Breast epithelium (tissue), 4 donors: ENCODE measurements at places on chromosomes 6 and 20. TPM values are rescaled to one million over a fixed set of nuclear protein-coding genes. Genes with fewer than 3 reads are reported as not detected.
A peak's percentile ranks its signal among the peaks of the same experiment; 100 is the strongest.

- DNase-seq = no peak
Observed at GRCh38 chr6:164163239-164163638, 748.7 kb downstream of the QKI start.

DNA sequence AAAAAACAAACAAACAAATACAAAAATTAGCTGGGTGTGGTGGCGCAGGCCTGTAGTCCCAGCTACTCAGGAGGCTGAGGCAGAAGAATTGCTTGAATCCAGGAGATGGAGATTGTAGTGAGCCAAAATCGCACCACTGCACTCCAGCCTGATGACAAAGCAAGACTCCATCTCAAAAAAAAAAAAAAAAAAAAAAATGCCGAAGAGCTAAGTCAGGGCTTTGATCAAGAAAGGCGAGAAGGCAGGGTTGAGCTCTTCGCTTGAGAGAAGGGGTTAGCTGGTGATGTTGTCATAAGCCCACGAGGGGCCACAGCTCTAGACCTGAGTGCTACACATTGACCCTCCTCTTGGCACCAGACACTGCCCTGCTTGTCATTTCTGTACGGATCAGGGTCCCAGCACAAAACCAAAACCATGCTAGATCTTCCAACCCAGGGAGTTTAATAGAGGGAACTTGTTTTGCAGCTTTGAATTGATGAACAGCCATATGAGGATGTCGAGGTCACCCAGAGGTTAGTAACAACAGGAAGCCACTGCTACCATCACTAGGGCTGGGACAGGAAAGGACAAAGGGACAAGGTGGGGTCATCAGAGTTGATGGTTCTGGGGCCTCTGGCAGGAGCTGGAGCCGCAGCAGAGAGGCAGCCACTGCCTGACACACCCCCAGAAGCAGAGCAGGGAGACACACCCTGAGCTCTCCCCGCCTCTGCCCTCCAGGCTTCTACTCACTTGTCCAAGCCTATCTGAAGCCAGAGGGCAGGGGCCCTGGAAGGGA, 122.7 kb downstream of the SNX5 start:
- no peak for DNase-seq

- DNase-seq = no peak
Observed at GRCh38 chr20:49818816-49819215, 6.2 kb downstream of the SLC9A8 start.

Gene WFDC12
- not detected for total RNA-seq

DNA sequence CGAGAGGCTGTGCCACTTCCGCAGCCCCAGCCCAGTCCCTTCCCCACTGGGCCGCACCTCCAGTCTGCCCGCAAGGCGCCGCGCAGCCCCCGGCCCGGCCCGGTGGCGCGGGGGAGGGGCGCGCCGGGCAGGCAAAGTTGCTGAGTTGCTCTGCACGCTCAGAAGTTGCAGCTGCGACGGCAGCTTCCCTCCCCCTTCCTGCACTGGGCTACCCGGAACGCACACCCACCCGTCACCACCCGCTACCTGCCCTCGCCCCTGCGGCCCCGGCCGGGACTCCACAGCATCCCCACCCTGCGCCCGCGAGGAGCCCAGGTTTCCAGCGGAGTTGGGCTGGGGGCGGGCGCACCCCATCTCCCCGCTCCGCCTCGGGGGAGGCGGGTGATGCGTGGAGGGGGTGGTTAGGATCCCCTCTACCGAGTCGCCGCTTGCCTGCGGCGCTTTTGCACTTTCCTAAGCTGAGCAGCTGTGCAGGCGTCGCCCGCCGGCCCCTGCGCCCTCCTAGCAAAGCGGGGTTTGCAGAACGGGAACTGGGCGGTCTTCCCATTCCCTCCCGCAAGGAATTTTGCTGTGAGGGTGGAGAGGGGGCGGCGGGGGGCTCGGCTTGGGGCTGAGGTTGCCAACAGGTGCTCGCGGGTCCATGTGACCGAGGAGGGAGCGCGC, 55.9 kb upstream of the RREB1 start:
- DNase-seq = peak; percentile 58

Gene OPRM1
- not detected for total RNA-seq

- DNase-seq = no peak
Observed at GRCh38 chr6:134029495-134030455, 22.6 kb downstream of the SLC2A12 start.

Gene HM13
- 73.7 TPM for total RNA-seq

- no peak for DNase-seq
Observed at GRCh38 chr20:57568088-57568896, 7.4 kb downstream of the PCK1 start.

GRCh38 chr20:62500237-62500864, 24.6 kb upstream of the GATA5 start:
- DNase-seq = peak; percentile 39

DNA sequence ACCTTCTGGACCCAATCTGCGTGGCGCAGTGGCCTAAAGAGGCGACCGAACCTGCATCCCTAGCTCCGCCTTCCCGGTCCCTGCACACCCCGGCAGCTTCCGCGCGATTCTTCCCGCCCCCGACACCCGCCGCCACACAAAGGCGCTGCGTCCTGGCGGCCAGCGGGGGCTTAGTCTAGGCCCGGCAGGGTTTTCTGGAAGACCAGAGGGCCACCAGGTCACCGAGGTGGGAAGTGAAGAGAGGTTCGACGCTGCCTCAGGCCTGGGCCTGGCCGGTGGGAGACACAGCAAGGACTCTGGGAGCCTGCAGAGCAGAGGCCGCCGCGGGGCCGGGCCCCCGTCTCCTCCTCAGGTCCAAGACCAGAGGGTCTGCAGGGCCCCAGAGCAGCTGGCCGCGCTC, 154.9 kb downstream of the OR2B2 start:
- no peak for DNase-seq

Gene PRRC2A
- total RNA-seq = 42.7 TPM

DNA sequence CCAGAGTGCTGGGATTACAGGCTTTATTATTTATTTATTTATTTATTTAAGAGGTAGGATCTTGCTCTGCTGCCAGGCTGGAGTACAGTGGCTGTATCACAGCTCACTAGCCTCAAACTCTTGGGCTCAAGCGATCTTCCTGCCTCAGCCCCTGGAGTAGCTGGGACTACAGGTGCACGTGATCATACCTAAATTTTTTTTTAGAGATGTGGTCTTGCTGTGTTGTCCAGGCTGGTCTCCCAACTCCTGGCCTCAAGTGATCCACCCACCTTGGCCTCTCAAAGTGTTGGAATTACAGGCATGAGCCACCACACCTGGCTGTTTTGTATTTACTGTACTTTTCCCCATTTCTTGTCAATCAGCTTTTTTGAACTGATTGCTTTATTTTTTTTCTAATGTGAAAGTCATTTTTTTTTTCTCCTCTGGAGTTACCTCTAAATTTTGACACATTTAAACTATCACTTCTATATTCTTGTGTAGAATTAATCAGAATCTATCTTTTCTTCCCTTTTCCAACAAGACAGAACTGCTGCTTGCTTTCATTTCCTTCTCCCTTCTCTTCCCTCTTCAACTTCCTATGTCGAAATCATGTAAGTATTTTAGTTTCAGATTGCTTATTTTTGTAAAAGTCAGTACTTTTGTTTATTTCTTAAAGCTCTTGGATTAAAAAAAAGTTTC, 12.0 kb downstream of the PANK2 start:
- DNase-seq = no peak

GRCh38 chr6:29667158-29667557, 10.3 kb downstream of the MOG start:
- DNase-seq = no peak

- no peak for DNase-seq
Observed at GRCh38 chr20:26243731-26244130, 547.1 kb upstream of the ZNF337 start.

- DNase-seq = no peak
Observed at GRCh38 chr20:25738198-25738597, 41.5 kb upstream of the ZNF337 start.

DNA sequence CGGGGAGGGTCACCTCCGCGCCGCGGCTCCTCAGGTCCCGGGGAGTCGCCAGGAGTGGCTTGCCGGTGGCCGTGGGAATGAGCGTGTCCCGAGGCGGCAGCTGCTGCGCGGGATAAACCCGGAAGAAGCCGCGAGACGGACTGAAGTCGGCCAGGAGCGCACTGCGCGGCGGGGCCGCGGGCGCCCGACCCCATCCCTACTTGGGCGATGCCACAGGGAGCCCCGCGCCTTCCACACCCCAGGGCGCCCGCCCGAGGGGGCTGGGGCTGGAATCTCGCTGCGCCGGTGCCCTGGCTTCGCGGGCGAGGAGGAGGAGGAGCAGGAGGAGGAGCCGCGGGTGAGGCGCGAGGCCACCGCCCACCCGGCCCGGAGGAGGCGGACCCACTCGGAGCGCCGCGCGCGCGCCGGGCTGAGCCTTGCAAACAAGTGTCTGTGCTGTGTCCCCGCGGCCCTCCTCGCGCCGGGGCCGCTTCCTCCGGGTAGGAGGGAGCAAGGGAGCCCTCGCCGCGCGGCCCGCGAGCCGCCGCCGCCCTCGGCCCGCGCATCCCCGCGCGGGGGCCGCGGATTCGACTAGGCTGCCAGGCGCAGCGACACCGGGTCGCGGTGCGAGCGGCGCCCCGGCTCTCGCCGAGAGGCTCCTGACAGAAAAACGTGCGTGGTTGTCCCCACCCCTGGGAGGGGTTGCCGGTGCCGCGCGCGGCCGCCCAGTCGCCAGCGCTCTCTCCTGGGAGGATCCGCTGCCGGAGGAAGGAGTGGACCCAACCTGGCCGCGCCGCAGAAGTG, at the start of gene ZDHHC14:
Gene ZDHHC14, plus strand, starts transcription at position 412 of the 783 bp plus-strand sequence.
- DNase-seq = peak; percentile 88

DNA sequence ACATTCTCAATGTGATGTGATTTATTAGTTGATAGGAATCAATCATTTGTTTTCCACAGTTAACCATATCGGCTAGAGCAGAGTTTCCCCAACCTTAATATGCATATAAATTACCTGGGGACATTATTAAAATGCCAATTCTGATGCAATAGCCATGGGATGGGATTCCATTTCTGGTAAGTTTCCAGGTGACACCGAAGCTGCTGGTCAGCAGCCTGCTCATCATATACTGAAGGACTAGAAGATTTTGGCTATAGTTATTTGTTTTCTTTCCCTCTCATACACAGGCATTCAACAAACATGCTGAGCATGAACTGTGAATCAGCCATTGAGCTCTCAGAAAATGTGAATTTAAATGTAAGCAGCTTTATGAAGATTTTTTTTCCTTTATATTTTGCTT, 35.8 kb downstream of the FBXO5 start:
- no peak for DNase-seq

- no peak for DNase-seq
Observed at GRCh38 chr6:88499436-88499835, 333.3 kb upstream of the CNR1 start.

DNA sequence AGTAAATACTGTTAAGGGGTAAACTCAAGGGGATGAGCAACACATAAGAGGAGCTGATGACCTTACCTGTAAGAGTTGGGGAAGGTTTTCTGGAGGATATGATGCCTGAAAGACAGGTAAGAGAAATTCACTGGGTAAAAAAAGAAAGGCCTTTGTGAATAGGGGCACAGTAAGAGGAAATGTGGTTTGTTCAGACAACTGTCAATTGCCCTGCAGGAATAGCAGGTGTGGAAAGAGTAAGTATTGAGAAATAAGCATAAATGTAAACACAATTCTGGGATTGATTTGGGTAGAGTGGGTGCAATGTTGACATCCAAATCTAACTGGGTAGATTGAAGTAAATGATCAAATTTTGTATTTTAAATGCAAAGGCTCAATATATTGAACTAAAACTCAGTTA, 670.0 kb downstream of the DHX35 start:
- no peak for DNase-seq

GRCh38 chr6:2765896-2766766, 938 bp downstream of the WRNIP1 start:
- peak; percentile 32 for DNase-seq

Gene TMEM74B
- total RNA-seq = 4.3 TPM

Gene EPHA7
- 1.8 TPM for total RNA-seq

DNA sequence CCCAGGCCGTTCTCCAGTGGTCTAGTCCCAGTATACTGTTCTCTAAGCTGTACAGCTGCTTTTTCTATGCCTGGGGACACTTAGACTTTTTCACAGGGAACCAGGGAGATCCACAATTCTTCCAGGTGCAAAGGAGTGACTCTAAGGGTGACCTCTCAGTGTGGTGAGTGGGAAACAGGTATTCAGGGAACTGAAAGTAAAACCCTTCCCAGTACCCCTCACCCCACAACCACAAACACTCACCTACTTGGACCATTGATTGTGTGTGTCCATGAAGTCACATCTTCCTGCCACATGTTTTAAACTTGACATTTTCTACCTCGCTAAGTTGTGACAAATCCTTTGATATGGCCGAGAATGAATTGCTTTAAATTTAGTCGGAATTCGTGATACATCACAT, 183.6 kb downstream of the CLIC5 start:
- no peak for DNase-seq

Gene TMEM14B
- 65.7 TPM for total RNA-seq

Gene RIPPLY2
- not detected for total RNA-seq

GRCh38 chr6:7106215-7106751, 1.5 kb upstream of the RREB1 start:
- DNase-seq = no peak

Gene NRSN1
- not detected for total RNA-seq

Gene TMEM244
- not detected for total RNA-seq

Gene PTPN1
- 29.2 TPM for total RNA-seq

Gene TSBP1
- not detected for total RNA-seq

GRCh38 chr20:17320456-17320855, 93.6 kb downstream of the PCSK2 start:
- DNase-seq = no peak

Gene C20orf204
- total RNA-seq = 1.1 TPM

Gene TRIM26
- total RNA-seq = 47.5 TPM

- DNase-seq = no peak
Observed at GRCh38 chr6:150719831-150720230, 120.1 kb downstream of the PLEKHG1 start.

DNA sequence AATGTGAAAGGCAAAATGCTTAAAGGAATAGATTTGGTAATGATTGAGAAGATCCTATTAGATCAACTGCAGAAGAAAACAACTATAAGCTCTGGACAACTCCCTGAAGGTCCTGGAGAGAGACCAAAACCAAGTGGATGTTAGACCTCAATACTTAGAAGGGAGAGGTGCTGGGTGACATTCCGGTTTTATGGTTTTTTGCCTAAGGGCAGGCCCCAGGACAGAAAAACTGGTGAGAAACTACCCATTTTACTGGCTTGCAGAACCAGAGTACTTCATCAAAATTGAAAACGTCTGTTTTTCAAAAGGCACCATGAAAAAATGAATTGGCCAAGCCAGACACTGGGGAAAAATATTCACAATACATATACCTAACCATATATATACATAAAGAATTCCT, 26.3 kb downstream of the SAMHD1 start:
- no peak for DNase-seq

Gene HLA-DQB1
- total RNA-seq = 5.4 TPM

Gene PDRG1
- total RNA-seq = 9.8 TPM

Gene CALHM5
- 2.4 TPM for total RNA-seq

Gene BMP5
- 1.3 TPM for total RNA-seq

DNA sequence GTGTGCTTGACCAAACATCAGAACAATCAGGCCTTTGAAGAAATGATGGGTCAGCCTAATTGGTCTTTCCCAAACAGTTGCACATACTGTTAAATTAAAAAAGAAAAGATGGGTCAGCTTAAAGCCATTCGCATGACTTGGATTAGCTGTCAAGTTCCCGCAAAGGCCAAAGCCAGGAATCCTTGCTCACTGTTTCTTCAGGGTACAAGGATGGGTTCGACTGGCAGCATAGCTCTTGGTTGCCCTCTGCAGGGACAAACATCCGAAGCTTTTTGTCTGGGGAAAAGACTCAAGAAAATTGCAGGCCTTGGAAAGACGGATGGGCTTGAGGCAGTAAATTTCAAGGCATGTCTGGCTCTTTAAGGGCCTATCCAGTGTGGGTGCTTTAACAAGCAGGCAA, 168.0 kb downstream of the HDGFL1 start:
- no peak for DNase-seq

Gene RSPH4A
- total RNA-seq = 0.80 TPM

GRCh38 chr20:2914160-2914559, 40.9 kb downstream of the PTPRA start:
- DNase-seq = no peak
